Fibroblast of skin of abdomen (primary cell): ENCODE measurements at places on chromosomes 11 and 22.

DNA sequence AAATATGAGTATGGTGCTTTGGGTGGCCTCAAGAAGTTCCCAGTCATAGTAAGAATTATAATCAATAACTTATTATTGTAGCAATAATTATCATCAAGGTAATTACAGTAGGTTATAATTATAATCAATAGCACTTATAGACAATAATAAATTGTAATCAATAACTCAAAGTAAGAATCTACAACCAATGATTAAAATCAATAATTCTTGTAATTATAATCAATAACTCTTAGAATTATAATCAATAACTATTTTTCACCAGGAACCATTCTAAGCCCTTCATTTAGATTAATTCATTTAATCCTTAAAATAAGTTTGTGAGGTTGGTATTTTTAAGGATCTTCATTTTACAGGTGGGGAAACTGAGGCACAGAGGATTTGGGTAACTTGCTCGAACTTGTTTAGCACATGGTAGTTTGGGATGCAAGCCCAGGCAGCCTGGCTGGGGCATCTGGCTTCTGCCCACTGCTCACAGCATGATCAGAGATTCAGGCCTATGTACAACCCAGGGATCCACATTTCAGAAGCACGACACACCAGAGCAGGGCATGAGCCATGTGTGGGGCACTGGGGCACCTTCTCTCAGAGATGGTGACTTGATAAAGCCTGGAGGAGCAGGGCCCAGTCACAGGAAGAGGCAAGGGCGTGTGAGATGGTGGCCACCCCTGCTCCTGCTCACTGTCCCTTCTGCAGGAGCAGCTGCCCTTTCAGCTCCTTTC, 46.6 kb downstream of the SLC1A2 start:
- no peak for DNase-seq

DNA sequence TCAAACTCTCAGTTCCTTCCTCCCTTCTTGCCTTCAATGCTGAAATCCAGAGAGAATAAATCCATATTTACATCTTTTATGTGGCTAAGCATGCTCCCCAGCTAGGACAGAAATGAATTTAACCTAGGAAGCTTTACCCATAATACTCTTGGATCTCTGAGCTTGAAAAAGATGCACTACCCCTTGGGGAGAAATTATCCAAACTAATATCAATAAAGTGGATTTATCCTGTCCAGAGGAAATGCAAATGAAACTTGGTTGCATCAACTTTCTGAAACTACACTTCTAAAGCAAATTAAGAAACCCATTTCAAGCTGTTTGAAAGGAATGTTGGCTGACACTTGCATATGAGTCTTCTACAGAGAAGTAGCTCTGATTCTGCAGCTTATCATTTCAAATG, 347.9 kb downstream of the TTC28 start:
- no peak for DNase-seq

DNA sequence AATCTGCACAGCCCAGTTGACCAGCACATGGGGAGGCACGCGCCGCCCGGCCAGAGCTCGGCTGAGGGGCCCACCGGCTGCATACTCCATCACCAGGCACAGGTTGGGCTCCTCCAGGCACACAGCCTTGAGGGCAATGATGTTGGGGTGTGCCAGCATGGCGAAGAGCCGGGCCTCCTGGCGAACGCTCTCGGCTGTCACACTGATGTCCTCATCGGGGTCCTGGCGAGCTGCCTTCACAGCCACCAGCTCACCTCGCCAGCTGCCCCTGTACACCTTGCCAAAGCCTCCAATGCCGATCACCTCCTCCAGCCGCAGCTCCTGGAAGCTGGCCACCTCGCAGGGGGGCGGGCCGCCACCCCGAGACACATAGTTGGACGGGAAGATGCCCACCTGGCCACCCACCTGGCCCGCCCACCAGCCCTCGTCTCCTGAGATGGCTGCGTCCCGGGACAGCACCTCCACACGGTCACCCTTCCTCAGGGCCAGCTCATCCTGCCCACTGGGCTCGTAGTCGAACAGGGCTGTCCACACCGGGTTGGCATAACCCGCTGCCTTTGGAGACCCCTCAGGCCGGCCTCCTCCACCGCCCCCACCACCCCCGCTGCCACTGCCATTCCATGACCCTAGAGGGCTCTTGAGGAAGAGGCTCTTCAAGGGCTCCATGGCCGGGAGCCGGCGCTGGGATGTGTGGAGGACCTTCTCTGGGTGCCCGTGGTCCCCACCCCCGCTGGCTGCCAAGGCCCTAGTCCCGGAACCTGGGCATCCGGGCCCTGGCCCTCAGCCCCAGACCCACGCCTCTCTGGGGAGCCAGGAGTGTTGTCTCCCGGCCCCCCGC, 711 bp downstream of the MAP3K11 start:
- no peak for DNase-seq

GRCh38 chr11:2699531-2700414, at the start of gene KCNQ1OT1:
KCNQ1OT1 (minus strand) TSS chr11:2699994.
- DNase-seq = peak; percentile 95

GRCh38 chr22:47192651-47193437, 430.4 kb downstream of the TBC1D22A start:
- DNase-seq = no peak

DNA sequence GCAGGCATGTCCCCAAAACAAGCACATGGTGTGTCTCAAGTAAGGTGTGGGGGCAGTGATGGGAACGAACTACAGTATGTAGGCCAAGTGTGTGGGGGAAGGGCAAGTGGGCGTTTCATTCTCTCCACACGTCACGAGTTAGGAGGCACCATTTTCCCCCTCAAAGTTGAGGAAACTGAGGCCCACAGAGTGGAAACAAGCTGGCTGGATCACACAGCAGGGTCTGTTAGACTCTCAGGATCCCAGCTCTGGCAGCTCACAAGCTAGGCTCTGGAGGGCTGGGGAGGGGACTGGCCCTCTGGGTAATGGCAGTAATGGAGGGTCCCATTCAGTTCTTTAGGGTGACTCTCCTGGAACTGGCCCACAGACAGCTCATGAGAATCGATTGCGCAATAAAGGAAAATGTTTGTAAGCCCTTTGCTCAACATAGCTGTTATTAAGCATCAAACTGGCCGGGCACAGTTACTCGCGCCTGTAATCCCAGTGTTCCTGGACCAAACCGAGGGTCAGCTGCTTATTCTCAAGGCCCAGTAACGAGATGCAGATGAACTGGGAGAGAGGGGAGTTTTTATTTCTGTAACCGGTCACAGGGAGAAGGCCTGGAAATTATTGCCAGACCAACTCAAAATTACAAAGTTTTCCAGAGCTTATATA, 24.1 kb upstream of the TUB start:
- DNase-seq = peak; percentile 47

GRCh38 chr11:41274831-41275230, 184.6 kb downstream of the LRRC4C start:
- DNase-seq = no peak

GRCh38 chr11:98564233-98564632, 456.5 kb upstream of the CNTN5 start:
- no peak for DNase-seq

GRCh38 chr11:61037441-61038093, 64.7 kb upstream of the CD5 start:
- DNase-seq = peak; percentile 29

DNA sequence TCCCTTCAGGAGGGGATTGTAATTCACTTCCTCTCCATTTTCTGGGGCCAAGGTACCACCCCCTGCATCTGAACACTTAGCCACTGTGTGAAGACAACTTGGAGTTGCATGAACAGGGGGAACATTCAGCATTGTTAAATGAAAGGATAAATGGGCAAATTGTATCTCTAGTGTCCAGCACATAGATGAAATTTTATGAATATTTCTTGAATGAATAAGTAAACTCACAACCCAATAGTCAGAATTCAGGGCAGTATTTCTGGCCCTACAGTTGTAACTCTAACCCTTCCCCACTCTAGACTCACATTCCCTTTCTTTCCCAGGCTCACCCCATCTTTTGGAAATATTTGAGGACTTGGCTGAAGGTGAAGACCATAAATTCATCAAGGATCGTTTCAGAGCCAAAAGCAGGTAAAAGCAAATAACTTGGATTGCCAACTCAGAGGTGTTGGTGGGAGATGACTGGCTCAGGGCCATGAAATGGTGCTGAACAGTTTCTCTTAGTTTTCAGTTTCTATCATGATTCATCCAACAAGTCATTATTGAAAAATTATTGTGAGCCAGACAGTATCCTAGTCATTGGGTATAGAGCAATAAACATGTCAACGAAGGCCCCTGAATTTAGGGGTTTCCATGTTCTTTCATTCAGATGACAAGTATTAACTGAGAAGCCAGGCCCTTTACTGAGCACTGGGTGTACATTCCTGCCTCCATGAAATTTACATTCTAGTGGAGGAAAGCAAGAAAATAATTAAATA, 33.3 kb upstream of the ZC3H12C start:
- DNase-seq = peak; percentile 79

DNA sequence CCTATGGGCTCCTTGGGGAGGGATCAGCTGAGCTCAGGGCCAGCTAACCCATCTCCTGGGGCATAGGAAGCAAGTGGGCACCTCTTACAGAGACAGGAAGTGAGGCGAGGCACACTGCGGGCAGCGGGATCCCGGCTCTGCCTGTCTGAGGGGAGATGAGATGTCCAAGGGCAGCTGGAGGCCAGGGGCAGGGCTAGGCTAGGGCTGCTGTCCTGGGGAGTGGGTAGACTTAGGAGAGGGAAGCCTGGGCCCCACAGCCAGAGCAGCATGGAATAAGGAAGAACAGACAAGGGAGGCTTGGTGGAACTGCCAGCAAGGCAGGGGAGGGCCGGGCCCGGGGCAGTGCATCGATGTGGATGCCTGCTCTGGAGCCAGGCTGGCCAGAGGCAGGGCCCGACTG, 76.3 kb downstream of the MORC2 start:
- no peak for DNase-seq

DNA sequence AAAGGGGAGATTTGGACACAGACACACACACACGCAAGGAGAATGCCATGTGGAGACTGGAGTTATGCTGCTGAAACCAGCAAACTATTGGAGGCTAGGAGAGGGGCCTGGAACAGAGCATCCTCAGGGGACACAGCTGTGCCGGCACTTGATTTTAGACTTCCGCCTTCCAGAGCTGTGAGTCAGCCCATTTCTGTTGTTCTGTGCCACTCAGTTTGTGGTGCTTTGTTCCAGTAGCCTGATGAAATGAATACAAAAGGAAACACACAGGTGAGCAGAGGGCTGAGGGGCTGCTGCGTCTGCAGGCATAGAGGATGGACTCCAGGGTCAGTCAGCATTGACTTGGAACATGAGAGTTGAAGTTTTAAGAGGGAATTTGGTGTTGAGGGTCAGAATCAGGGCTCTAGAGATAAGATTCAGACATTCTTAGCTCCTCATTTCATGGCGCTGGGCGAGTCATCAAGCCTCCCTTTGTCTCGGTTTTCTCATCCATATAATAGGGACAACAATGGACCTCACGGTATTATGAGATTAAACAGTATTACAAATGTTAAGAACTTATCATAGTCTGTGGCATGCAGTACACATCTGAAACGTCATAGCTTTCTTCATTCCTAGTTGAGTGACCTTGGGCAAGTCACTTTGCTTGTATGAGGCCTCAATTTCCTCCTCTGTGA, 191.0 kb downstream of the MIAT start:
- DNase-seq = peak; percentile 39

DNA sequence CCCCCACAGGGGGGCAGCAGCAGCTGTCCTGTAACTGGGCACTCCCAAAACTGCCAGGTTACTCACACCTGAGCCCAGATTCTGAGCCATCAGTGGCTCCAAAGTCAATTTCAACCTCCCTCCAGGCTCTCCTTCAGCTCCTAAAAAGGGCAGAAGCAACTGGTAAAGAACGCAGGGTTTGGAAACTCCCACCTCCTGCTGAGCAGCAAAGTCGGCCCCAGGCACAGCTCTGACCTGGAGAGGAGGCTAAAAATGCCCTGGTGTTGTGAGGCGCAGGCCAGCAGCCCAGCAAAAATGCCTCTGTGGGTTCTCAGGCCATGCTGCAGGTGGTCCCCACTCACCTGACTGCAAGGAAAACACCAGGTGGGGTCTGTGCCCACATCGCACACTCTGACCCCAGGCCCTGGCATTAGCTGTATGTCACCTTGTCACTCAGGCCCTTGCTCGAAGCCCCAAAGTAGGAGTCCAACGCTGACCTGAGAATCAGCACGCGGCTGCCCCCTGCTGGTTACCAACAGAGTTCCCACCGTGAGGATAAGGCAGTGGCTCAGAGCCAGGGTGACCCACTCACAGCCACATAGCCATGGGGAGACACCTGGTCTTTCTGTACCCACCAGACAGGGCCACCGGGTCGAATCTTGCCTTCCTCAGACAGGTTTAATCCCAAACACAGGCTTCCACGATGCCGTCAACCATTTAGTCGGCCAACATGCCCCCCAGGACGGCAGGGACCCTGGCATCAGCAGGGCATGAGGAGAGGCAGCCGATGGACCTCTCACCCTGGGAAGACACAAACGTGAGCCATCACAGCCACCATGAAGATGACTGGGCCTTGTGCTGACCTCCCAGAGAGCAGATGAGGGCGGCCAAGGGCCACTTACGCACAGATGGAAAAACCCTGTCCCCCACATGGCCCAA, 11.1 kb downstream of the POLR3H start:
- peak; percentile 44 for DNase-seq

DNA sequence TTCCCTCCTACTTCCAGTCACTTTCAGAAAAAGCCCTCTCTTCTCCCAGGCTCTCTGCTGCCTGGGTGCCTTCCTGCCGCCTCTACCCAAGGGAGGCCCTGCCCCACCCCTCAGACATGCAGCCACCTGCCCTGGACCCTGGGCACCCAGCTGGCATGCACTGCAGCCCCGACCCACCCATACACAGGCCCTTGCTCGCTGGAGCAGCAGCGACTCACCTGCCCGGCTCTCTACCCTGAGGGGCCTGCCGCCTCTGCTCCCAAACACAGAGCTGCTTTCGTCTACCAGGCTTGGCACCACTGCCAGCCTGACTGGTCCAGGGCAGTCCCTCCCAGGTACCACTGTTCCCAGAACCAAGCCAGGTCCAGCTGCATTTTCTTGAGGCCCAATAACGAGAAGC, 1.2 kb upstream of the TSSK2 start:
- no peak for DNase-seq

- peak; percentile 57 for DNase-seq
Measured at GRCh38 chr11:105673089-105673488, 63.2 kb downstream of the GRIA4 start.

- no peak for DNase-seq
Measured at GRCh38 chr11:61480994-61481335, 27.6 kb upstream of the LRRC10B start.

- peak; percentile 88 for DNase-seq
Measured at GRCh38 chr22:27531782-27532530, 269.6 kb downstream of the MN1 start.

GRCh38 chr22:20652582-20652981, 121.3 kb upstream of the SERPIND1 start:
- DNase-seq = no peak
